Activated CD4-positive, alpha-beta T cell treated with anti-CD3 and anti-CD28 coated beads, Interleukin-2, amount 10 ng/mL, durations not matched to agents 7 days and 5 days (primary cell): ENCODE measurements at places on chromosomes 16 and 17.

GRCh38 chr17:72987166-72987565 lies 105.3 kb downstream of the SLC39A11 start:
- DNase-seq = no peak

DNA sequence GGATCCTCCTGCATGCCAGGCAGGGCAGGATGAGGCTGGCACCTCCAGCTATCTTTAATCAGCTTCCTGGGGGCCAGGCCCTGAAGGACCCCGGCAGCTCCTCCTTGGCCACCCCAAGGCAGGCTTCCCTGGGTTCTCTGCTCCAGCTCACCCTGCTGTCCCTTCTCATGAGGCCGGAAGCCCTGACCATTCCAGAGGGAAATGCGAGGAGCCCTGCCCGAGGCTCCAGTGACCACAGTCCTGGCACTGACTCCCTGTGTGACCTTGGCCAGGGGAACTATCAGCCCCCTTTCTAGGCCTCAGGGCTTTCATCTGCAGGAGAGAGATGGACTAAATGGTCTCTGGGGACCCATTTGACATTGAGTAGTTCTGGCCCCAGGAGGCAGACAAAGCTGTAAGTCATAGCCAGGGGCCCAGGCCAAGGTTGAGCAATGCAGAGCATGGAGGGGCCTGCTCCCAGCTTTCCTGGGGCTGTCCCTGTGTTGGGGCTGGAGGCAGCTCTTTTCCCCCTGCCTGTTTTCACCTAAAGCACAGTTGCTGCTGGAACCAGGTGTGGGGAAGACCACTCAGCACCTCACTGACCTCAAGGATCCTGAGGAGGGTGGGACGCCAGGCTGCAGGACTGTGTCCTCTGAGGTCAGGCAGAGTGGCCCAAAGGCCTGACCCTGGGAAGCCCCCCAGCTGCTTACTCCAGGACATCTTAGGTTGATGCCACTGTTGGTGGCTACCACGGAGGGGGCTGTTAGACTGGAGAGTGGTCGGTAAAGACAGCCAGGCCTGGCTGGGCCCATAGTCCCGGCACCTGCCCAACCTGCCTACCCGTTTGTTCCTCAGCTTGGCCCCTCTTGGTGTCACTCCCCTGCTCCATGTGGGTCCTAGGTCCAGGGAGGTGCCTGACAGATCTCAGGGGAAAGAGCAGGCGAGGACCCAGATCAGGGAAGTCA lies 8.1 kb downstream of the KCNH6 start:
- DNase-seq = no peak

- no peak for DNase-seq
Measured at GRCh38 chr17:38825762-38826247, 684 bp upstream of the CWC25 start.

DNA sequence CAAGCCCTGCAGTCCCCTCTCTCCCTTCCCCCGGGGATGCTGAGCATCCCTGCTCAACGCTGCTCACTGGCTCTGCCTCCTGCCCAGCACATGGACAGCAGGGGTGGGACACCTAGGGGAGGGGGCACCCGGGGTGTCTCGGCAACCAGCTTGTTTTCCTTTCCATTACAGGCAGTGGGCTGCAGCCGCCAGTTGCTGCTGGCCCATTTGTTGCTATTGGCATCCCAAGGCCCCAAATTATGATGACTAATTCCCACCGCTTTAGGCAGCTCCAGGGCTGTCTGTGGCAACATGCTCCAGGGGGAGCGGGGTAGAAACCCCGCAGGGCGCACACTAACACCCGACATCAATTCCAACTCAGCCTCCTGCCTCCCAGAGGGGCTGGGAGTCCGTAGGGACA lies 4.9 kb downstream of the SDK2 start:
- no peak for DNase-seq

DNA sequence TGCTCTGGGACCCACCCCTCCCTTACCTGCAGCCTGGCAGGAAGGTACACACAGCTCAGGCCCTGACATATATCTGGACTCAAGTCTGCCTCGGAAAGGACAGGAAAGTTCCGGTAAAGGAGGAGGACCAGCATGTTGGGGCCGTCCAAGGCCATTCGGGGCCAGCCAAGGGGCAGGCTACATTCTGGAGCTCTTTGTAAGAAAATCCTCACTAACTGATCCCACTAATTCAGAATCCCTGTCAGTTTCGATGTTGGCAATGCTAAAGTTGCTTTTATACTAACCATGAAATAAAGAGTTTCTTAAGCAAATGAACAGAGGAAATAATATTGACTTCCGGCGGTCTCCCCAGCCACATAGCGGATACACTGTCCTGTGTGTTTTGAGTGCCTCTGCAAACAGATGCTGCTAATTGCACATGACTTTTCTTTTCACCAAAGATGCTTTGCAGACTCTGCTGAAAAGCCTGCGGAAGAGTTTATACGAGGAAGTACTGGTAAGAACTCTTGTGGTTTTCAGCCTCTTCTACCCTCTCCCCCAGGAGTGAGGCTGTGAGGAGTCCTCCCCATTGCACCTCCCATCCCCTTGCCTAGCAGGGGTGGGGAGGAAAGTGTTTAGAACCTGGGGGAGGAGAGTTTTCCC lies 54.8 kb downstream of the PLXDC1 start:
- peak; percentile 72 for DNase-seq

DNA sequence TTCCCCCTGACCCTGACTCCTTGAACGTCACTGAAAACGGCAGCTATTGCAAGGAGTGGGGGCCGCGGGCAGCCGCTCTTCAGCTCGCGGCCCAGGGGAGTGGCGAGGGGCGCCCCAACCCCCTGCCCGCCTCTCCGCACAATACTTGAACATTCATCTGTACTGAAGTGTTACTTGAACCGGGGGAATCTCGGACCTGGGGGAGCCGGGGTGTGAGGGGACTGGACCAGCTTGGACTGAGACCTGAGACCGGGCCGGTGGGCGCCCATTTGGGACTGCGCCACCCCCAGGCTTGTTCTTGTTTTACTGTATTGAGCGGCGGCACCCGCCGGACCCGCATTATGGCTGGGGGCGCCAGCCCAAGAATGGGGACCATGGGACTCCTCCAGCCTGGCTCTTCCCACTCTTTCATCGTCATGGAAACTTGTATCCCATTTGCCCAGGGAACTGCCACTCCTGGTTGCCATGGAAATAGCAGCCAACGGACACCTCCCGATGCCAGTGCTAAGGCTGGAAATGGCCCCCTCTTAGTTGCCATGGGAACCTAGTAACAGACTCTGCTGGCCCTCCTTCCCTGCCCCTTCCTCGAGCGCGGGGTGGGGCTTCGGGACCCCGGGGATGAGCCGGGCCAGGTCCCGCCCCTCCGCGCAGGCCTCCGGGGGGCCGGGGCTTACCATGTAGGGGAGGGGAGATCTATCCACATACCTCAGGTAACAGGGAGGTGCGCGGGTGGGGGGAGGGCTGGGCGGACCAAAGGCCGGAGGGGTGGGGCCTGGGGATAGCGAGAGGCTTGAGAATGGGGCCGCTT lies 805 bp upstream of the ORAI3 start:
- DNase-seq = no peak

GRCh38 chr16:19375561-19376158 lies 42.0 kb upstream of the TMC5 start:
- DNase-seq = peak; percentile 22

GRCh38 chr17:19338031-19338990 lies 24.2 kb downstream of the B9D1 start:
- peak; percentile 65 for DNase-seq

- DNase-seq = no peak
Measured at GRCh38 chr16:814974-815373, 14.4 kb upstream of the GNG13 start.

- DNase-seq = peak; percentile 46
Measured at GRCh38 chr17:35731239-35731916, at the start of gene RASL10B. Gene RASL10B (plus strand): TSS chr17:35731639. CDS start chr17:35735185, 3,546 bp downstream.

DNA sequence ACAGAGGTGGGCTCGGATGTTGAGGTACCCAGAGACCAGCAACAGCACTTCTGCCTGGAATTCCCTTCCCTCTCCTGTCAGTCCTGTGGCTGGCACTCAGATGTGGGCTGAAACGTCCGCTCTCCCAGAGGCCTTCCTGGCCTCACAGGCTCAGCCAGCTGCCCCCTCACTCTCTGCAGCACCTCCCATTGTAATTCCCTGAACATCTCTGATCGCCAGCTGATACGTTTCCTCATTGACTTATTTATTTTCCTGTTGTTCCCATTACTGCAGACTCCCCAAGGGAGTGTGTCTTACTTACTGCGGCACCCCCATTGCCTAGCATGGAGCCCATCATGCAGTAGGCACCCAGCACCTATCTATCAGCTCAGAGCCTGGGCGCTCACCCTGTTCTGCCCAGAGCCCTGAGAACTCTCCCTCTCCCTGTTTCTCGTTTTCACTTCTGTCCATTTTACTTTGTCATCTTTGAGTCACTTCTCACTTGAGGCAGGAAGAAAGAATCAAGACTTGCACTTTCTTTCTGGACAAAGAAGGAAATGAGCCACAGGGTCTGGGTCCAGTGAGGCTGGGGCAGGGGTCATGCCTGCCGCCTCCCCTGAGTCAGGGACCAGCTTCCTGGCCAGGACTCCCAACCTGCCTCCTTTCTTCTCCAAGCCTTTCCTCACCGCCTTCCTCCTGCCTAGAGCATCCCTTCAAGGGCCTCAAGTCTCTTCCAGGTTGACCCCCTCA lies 10.2 kb downstream of the CDH5 start:
- no peak for DNase-seq

- DNase-seq = no peak
Measured at GRCh38 chr17:38563362-38564253, 42.1 kb downstream of the SRCIN1 start.

- no peak for DNase-seq
Measured at GRCh38 chr17:77204536-77204935, 63.8 kb downstream of the SEC14L1 start.

DNA sequence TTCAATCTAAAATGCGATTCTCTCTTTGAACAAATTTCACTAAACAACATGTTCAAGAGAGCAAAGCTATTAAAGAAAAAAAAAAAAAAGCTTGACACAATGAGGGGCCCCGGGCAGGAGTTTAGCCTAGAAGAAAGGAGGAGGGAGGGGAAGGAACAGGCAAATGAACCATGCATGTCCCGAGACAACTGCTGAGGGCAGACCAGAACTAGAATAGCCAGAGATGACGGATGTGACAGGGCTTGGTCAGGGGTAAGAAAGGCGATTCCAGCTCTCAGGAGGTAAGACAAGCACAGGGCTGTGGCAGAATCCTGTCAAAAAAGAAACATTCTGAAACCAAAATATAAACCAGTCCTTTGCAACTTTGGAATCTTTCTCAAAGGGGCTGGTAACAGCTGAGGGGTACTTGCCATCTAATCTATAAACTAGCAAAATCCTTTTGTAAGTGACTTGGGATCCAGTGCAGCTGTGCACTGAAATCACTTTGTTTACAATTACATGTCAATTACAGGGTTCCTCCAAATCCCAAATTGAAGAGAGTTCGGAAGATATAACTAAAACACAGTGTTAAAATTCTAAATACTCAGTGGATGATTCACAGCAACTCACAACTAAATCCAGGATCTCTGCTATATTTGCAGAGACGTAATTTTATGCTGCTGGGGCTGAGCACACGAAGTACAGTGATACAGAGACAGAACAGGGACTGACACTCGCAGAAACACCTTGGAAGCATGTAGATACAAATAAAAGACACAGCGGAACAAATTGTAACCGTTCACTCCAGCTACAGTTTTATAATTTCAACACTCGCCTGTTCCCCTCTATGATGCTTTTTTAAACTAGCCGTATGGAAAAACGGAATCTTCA lies 567.4 kb upstream of the ZFHX3 start:
- no peak for DNase-seq
